ENCODE measurements at places on chromosomes 12 and 14.

GRCh38 chr12:97308576-97309198, 153.9 kb upstream of the RMST start:
- DNase-seq, result peak; percentile 37

DNA sequence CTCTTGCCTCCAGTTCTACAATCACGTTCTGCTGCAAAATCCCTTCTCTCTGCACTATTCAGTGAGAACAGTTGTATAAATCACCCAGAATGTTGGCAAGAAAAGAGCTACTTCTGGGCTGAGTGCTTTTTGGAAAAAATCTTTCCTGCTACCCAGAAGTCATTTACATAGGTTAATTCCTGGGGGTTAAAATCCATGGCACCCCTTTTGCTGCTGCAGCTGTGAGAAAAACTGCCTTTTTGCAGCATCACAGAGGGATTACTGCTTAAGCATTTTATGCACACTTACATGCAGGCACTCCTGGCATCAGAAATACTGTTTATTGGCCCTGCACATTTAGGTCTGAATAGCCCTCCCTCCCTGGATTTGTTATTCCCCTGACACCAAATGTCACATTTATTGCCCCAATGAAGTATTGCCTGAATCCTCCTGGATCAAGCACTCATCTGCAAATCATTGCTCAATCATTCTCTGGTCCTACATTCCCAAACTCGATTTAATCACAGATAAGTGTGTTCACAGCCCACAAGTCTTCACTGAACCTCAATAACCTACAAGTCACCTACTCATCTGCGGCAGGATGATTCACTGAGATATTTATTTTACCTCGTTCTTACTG, 43.1 kb upstream of the CCDC196 start:
- no peak for DNase-seq

DNA sequence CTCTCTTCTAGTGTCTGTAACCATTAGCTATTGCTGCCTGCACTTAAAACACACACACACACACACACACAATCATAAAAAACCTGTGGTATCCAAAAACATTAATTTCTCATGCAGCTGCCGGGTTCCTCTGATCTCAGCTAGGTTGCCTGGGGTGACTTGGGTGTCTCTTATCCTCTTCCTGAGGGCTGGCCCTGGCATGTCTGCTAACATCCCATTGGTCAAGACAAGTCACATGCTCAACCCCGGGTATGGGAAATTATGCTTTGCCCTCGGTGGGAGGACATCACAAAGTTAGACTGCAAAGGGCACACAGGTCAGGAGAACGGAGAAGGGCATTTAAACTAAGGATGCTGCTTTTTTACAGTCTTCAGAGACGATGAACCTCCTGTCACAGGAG, 55.7 kb downstream of the TRPV4 start:
- no peak for DNase-seq

GRCh38 chr12:49451468-49452259, 84.4 kb downstream of the SPATS2 start:
- no peak for DNase-seq

DNA sequence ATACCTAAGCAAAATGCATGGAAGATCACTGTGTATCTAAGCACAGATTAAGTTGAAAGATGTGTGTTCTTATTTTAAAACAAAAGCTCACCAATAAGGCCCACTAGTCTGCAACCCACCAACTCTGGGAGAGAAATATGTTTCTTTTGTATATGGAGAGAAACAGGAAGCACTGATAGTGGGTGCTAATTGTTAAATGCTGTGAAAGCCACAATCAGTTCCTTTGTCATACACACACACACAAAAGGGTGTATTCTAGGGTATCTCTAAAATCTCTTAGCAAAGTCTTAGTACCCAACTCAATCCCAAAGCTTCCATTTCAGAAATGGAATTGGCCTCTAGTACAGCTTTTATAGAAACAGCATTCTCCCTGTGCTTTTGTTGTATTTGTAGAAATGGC, 272.7 kb upstream of the FLRT2 start:
- DNase-seq, result no peak

DNA sequence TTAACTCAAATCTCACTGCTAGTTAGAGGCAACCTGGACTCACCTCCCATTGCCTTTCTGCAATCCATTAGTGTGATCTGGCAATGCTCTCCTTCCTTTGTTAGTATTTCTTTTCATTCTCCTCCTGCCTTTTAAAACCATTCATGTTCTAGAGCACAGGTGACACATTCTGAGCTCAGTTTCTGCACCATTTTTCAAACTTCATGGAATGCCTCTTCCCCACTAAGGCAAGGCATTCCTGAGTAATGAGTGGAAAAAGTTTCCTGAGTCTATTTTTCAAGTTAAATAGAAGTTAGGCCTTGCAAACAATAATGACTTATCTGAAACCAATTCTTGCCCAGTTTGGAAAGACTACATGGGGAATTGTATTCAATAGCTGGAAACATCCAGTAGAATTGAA, 1001.8 kb downstream of the BCL11B start:
- no peak for DNase-seq

DNA sequence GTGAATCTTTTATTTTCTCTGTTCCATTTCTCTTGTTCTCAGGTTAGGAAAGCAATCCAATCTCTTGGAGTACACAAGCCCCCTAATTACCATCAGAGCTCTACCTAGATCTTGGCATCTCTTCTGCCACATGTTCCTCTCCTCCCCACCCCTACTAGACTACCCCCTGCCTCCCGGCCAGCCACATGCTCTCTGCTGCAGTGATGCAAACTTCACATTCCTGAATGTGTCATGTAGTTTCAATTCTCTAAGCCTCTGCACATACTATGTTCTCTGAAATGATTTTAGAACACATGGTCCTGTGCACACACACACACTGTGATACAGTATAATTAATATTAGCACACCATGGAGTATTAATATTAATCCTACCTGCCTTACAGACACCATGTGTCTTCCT, 104.6 kb downstream of the EFCAB11 start:
- DNase-seq, result no peak

DNA sequence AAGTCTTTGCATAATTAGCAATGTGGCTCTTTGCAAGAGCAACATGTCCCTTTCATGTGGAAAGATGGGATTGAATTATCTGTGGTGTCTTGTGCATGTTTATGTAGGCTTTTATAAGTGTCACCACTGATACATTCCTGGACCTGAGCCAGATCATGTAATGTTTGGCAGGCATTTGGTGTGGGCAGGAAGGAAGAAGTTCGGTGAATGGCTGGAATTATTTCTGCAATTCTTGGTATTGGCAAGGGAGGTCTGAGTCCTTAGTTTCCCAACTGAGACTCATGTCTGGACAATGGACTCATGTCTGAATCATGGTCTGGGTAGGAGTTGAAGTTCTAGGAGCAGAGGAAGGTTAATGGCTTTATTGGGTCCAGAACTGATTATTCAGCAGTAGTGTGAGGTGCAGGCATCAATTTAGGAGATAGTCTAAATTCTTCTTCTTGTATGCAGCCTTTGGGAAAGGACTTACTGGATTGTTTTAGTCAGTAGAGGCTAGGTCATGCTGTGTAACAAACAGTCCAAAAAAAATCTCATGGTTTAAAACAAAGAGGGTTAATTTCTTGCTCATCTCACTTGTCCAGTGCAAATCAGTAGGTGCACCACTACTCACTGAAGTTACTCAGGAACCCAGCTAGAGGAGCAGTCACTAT, 186.5 kb upstream of the LHX5 start:
- DNase-seq, result no peak

- no peak for DNase-seq
Measured at GRCh38 chr12:50518090-50518489, 13.3 kb downstream of the DIP2B start.

GRCh38 chr14:79464468-79464867, 746.8 kb downstream of the DIO2 start:
- no peak for DNase-seq

DNA sequence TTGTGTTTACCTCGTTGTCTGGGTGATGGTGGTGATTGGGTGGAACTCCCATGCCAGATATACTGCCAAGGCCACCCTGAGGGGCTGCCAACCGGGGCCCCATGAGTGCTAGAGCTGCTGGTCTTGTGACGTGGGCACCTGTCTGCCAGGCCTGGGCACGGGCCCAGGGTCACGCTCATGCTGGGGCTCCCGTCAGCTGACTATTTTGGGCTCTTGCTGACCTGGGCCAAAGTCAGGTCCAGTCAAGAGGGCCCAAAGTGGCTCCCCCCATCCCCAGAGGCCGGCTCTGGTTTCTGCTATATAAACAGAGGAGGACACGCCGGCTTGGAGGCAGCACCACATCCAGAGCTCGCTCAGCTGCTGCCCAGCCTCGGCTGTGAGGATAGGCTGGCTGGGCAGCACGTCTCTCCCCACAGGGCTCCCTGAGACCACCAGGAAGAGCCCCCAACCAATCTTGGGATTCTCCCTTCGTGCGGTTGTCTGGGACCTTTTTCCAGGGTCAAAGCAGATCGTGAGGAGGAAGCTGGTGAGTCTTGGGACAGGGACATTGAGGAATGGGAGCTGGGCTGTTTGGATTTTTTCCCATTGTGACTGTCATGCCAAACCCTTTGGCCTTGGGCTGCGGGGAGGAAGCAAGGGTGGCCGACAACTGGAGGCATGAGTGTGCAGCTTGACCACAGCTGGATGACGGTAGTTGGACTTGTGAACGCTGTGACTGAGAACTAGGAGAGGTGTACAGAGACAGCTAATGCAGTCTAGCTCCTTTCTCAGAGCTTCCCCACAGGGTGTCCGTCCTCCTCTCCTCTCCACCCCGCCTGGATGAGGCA, 7.6 kb upstream of the NR4A1 start:
- DNase-seq, result no peak

DNA sequence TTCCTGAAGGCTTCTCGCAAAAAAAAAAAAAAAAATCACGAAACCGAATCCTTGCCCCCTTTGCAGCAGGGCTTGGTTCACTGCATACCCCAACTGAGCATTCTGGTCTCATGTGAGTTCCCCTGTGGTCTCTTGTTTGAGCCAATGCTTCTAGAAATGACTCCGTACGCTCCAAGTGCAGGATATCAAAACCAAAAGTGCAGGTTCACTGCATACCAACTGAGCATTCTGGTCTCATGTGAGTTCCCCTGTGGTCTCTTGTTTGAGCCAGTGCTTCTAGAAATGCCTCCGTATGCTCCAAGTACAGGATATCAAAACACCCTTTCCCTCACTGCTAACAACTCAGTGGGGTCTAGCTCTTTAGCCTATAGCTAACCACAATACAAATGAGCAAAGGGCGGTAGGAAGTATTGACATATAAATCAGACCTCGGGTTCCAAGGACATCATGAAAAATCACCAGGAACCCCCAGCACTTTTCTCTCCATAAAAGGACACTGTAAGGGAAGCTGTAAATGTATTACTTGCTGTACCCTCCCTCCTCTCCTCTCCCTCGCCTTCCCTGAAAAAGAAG, 206.3 kb upstream of the NOS1 start:
- no peak for DNase-seq

GRCh38 chr14:95068080-95068479, 89.2 kb downstream of the DICER1 start:
- no peak for DNase-seq

- no peak for DNase-seq
Measured at GRCh38 chr14:99507860-99508640, 26.8 kb downstream of the CCNK start.
